ENCODE measurements at places on chromosomes 2 and 18.

DNA sequence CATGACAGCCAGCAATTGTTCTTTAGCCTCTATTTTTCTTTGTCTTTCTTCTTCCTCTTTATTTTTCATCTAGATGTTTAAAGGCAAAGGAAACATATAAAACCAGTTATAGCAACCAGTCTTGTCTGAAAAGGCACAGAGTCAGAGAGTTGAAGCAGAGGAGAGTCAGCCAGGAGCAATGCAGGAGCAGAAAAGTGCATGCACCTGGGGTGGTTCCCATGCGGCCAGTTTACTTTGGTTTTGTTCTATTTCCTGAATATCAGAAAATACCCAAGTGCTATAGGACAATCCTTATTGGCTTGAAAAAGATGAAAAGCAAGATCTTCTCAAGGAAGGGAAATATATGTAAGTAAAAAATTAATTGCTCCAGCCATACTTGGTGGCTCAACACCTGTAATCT, 44.9 kb downstream of the CFAP210 start:
- no peak for DNase-seq

- DNase-seq, result no peak
Measured at GRCh38 chr2:99890568-99891427, 251.6 kb downstream of the AFF3 start.

GRCh38 chr2:86297382-86298147, 39.9 kb downstream of the REEP1 start:
- no peak for DNase-seq

DNA sequence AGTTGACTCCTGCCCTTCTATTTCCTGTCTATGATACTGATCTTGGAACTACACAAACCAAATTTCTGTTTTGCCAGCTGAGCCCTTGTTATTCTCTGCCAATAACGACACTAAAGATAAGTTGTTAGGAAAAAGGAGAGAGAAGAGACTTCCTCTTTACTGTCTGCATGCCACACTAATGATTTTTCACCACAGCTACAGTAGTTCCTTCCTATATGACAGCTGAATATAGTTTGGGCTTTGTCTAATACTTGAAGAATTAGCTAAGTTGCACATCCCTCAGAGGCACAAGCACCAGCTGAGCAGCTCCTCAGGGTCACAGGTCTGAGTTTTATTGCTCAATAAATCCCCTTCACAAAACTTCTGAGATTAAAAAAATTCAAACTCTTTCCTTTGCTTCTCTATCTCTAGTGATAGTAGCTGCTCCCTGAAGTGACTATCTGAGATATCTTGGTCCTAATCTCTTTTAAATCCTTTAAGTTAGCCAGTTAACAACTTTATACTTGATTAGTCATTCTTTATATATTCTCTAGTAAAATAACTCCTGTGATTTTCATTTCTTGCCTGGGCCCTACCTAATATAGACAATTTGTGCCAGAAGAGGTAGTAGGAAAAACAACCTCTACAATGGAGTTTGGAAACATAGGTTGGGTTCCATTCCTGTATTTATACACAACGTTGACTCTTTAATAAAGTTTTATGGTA, 253.0 kb upstream of the CNTNAP5 start:
- DNase-seq, result no peak

GRCh38 chr2:177322801-177323261, 58.3 kb upstream of the NFE2L2 start:
- DNase-seq, result no peak

- no peak for DNase-seq
Measured at GRCh38 chr2:119377294-119377992, 10.7 kb downstream of the DBI start.
